T47D (cell line): ENCODE measurements at places on chromosomes 2 and 18.

DNA sequence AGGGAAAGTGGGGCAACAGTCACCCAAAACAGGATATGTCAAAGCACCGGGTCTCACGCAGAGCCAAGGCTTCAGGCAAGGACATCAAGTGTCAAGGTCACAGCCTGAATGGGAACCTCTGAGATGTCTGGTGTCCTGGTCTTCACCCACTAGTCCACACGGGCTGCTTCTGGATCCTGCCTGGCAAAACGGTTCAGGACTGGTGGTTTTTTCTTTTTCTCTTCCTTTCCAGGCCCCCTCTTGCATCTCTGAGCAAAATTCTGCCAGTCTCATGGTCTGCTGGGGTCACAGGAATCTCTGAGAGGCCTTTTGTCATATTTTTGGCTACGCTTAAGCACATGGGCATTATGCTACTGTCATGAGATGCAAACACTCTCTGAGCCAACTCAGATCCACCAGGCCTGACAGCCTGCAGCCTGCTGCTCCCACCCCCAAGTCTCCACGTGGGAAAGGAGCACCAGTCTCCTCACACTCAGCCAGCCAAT lies 518.2 kb upstream of the ZEB2 start:
- DNase-seq = no peak

DNA sequence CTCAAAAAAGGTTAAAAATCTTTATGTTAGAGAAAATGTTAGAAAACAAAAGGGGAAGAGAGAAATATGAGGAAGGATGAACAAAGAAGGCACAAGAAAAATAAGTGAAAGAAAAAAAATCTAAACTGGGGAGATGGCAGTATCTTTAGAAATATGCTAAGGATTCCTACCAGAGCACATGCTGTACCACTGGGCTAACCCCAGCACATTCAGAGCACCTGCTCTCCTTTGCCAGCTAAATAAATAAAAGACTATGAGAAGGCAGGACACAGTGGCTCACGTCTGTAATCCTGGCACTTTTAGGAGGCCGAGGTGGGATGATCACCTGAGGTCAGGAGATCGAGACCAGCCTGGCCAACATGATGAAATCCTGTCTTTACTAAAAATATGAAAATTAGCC lies 92.2 kb upstream of the CDKL4 start:
- DNase-seq = no peak

DNA sequence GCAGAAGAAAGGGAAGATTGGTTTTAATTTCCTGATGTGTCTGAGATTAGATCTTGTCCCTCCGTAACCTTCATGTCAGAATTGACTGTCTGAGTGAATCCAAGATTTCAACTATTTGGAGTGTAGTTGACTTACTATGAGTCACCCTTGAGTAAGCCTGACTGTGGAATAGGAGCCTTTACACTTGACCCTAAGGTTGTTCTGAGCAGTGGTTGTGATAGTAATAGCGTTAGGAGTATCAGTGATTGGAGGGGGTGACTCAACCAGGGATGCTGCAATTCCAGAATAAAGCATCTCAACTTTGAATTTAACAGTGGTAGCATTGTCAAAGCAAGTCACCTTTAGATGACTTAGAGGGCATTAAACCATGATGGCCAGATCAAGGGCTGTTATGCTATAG lies 979.5 kb upstream of the FAM98A start:
- no peak for DNase-seq

- DNase-seq = no peak
Measured at GRCh38 chr2:233705911-233706506, 6.7 kb upstream of the UGT1A5 start.

GRCh38 chr2:227507963-227508362 lies 36.0 kb downstream of the AGFG1 start:
- no peak for DNase-seq

GRCh38 chr2:161101406-161101805 lies 58.8 kb upstream of the TANK start:
- no peak for DNase-seq
